ENCODE measurements at places on chromosomes 16 and 17.

- no peak for DNase-seq
Observed at GRCh38 chr17:50816771-50817751, 18.3 kb upstream of the WFIKKN2 start.

GRCh38 chr17:79369532-79369931 lies 241.3 kb downstream of the RBFOX3 start:
- no peak for DNase-seq

DNA sequence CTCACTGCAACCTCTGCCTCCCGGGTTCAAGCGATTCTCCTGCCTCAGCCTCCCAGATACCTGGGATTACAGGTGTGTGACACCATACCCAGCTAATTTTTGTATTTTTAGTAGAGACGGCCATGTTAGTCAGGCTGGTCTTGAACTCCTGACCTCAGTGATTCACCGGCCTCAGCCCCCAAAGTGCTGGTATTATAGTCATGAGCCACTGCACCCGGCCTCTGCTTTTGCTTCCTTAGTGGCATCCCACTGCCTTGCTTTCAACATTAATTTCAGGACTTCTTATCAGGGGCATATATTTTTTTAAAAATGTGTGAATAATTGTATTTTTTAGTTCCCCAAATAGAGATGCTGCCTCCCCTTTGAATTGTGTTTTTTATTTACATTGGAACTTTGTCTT lies 98.8 kb downstream of the SYCE1L start:
- no peak for DNase-seq

DNA sequence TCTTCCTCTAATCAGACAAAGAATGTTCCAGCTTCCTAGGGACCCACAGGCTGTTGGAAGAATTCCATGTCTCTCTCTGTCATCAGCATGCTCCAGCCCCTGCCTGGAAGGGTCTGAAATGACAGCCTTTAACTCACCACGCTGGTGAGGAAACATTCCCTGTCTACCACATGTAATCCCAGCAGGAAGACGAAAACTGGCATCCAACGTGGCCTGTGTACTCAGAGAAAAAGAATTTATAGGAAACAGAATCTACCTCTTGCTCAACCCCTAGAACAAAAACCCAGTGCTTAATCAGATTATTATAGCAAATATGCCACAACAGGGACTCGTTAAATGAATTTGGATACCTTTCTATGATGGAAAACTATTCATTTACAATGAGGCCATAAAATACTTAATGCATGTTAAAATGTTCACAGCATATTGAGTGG lies 147.3 kb upstream of the FOXF1 start:
- DNase-seq, result no peak

DNA sequence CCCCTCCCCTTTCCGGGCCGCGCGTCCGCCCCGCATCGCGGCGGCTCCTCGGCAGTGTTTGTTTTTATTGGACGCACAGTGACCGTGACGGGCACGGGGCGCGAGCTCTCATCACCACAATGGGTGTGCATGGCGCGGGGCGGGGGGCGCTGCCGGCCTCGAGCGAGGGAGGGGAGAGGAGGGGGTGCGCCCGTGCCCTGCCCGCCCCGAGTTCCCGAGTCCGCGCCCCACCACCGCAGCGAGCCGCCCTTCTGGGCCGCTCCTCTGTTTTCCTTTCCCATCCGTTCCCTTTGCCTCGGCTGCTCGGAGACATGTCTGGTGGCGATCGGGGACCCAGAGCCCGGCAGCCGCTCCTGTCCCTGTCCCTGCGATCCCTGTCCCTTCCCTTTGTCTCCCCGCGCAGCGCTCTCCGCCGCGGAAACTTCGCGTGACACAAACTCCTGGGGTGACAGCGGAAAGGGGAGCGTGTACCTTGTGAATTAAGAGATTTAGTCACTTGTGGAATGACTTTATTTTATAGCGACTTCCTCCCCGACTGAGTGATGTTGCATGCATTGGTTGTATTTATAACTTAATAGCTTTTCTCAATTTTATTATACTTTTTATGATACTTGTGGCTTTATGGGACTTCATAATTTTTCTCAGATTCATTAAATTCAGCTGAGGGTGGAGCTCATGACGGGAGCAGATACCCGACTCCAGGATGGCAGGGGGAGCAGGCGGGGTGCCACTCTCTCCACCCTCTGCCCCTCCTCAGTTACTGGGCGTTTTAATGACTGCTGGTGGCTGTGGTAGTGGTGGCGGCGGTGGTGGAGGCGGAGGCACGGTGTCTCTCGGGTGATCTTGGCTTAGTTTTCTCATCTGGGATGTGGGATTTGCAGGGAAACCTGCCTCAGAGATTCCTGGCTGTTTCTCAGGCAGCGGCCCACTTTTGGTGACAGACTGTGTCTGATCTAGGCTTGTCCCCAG lies 40.8 kb downstream of the MRM1 start:
- no peak for DNase-seq
